Dermis microvascular lymphatic vessel endothelial cell (primary cell): ENCODE measurements at places on chromosomes 7 and 10. TPM values are rescaled to one million over a fixed set of nuclear protein-coding genes. Genes with fewer than 3 reads are reported as not detected.

The ANLN gene
- 14.4 and 36.1 TPM in 2 replicates for total RNA-seq

The CREB5 gene
- 3.0 and 4.7 TPM in 2 replicates for total RNA-seq

The DNAH11 gene
- 0.13 and 0.25 TPM in 2 replicates for total RNA-seq

The EGR2 gene
- total RNA-seq, result 0.13 TPM in 1 of 2 replicates, not detected in the other

The TSPAN14 gene
- total RNA-seq, result 49.9 and 96.0 TPM in 2 replicates

The PON1 gene
- not detected in 2 replicates for total RNA-seq

The PHTF2 gene
- 10.5 and 15.7 TPM in 2 replicates for total RNA-seq

The CDH23 gene
- under 0.01 TPM in 2 replicates for total RNA-seq

The ATRNL1 gene
- total RNA-seq, result 0.77 and 1.6 TPM in 2 replicates

The ZNF365 gene
- not detected in 2 replicates for total RNA-seq

The FLNC gene
- 130 and 133 TPM in 2 replicates for total RNA-seq

The ZNF12 gene
- 12.7 and 20.5 TPM in 2 replicates for total RNA-seq

The PTTG1IP2 gene
- not detected in 2 replicates for total RNA-seq

The AQP1 gene
- total RNA-seq, result 3.6 and 6.6 TPM in 2 replicates

The MAT1A gene
- total RNA-seq, result not detected in 2 replicates
